ENCODE measurements at places on chromosomes 7 and 10.
A peak's percentile ranks its signal among the peaks of the same experiment; 100 is the strongest.

DNA sequence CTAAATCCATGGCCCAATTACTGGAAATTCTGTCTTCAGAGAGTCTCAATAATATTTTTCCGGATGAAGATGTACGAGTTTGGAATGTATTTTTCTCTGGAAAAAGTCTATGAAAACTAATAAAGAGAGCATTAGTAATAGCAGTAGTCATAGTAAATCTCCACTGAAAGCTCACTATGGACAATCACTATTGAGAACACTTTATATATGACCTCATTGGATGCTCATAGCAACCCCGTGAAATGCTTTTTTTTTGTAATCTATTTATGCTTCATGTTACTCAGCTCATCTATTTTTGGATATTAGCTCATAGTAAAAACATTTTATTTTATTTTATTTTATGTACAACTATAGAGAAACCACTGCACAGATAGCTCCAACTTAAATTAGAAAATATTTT is 94.3 kb upstream of the MYO3A start:
- DNase-seq, result no peak

GRCh38 chr7:71173955-71174354 is 42.0 kb downstream of the GALNT17 start:
- DNase-seq, result no peak

DNA sequence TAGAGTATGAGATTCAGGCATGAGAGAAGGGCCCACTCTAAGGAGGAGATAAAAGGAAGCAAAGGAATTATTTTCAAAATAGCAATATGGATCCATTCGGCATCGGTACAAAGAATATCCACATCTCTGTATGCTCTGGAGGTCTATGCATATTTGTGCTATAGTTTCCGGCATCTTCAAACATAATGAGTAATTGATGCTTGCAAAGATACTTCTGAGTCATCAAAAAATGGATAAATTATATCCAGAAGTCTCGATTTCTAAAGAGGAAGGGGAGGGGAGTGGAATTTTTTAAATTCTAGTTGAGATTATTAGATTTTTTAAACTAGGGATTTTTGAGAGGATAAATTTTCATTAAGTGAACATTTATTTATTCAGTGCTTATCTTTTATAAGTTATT is 72.9 kb upstream of the KIAA1217 start:
- DNase-seq, result no peak

- DNase-seq, result no peak
These were observed 3.4 kb downstream of the TWIST1 start for GRCh38 chr7:19113855-19114550.

GRCh38 chr10:100654782-100655325 is 90.5 kb upstream of the PAX2 start:
- DNase-seq, result peak; percentile 13

DNA sequence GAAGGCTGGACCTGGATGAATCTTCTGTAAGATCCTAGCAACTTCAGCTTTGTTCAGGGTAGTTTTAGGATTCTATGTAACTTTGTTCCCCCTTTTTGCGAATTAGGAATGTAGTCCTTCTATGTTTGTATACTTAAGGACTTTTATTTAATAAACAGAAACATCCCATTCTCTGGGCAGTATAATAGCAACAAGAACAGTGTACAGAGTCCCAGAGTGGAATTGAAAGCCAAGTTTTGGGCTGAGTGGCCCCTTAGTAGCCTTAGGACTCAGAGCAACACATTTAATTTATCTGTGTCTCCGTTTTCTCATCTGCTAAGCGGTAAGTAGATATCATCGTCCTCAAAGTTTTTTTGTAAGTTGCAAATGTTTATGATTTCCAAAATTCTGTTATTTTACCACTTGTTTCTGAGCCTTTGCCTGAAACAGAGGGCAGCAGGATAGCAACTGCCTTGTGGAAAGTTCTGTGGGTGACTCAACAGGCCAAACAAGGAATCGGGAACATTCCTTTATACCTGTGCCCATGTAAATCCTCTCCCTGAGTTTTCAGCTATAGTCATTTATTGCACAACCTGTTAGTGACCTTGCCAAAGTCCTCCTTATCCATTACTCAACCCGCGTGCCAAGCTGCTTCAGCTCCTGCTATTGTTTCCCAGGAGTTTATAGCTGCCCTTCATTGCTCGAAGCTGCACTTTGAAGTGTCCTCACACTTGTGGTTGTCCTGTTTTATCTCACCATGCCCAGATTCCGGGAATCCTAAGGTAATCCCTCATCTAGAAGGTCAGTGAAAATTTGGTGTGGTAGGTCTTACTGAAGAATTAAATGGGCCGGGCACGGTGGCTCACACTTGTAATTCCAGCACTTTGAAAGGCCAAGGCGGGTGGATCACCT is 199.1 kb upstream of the AHR start:
- DNase-seq, result no peak

DNA sequence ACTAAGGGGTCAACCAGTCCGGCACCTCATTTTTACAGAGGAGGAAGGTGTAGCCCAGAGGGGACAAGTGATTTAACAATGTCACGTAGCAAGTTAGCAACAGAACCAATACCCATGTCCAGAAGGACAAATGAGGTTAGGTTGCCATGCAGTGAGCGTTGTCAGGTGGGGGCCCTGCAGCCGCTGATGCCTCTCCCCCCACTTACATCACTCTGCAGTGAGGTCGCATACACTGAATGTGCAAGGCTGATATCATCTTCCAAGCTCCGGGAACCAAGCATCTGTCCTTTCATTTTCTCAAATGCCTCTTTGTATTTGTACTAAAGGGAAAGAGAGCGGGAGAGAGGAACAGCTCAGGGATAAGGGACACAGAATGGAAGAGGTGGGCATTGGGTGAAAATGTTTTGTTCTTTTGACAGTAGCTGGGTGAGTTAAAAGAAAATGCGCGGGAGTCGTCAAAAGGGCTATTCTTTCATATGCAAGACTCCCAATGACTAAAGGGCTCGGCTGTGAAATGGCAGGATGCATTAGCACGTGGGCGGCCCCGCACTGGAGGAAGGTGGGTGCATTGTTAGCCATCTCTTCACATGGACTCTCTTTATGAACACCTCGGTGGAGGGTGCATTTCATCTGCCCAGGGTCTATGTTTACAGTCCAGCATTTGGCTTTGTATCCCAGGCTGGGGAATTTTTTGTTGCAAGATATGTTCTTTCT is 49.7 kb downstream of the NRAP start:
- DNase-seq, result no peak

Measured in central memory CD4-positive, alpha-beta T cell (primary cell).